COLO829 (cell line): ENCODE measurements at places on chromosomes 7 and 10.

DNA sequence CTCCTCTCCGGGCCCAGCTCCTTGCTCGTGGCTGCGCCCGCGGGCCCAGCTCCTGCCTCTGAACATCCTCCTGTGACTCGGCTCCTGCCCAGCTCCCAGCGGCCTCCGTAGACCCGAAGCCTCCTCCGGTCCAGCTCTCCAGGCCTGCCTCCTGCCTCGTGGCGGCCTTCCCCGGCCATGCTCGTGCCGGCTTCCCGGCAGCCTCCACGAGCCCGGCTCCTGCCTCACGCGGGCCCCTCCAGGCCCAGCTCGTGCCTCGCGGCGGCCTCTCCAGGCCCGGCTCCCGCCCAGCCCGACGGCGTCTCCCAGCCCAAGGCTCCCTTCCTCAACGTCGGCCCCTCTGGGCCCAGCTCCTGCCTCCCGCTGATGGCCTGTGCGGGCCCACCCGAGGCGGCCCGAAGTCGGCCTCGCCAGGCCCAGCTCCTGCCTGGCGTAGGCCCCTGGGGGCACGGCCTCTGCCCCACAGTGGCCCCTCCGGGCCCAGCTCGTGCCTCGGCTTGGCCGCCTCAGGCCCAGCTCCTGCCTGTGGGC lies 16.9 kb upstream of the TMEM248 start:
- DNase-seq, result no peak

DNA sequence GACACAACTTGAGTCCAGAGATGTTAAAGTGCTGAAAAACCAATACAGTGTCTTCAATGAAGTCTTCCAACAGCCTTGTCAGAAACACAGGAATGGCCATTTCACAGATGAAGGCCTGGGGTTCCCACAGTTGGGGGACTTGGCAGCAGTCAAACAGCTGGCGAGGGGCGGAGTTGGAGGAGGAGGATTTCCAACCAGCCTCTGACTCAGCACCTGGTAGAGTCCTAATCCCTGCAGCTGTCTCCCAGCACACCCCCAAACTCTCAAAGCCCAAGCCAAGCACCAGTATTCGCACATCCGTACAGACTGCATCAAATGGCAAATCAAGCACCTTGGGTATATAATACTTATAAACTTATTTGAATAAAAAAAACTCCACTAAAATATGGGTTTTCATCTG lies 28.0 kb downstream of the CTBP2 start:
- DNase-seq, result no peak

- DNase-seq, result no peak
Measured at GRCh38 chr7:135501402-135501801, 8.5 kb downstream of the CNOT4 start.

DNA sequence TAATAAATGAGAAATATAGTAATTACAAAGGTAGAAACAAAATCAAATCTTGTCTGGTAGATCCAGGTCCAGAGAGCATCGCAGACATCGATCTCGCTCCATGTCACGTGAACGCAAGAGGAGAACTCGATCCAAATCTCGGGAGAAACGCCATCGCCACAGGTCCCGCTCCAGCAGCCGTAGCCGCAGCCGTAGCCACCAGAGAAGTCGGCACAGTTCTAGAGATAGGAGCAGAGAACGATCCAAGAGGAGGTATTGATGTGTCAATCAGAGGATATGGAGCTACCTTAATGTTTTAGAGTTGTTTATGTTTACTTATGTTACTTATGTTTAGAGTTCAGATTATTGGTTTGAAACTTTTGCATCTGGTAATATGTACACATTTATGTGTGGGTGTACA lies 57.8 kb downstream of the LUC7L2 start:
- DNase-seq, result no peak

GRCh38 chr7:96026611-96027010 lies 254.3 kb downstream of the DYNC1I1 start:
- no peak for DNase-seq

DNA sequence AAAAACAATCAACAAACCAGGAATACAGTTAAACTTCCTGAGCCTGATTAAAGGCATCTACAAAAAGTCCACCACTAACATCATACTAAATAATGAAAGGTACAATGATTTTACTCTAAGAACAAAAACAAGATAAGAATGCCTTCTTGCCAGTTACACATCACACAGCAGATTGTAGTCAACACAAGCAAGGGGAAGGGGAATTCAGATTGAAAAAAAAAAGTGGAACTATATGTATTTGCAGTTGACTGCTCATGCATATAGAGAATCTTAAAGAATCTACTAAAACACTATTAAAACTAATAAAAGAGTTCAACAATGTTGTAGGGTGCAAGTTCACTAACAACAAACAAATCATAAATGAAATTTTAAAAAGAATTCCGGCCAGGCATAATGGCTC lies 28.5 kb downstream of the ZNF33B start:
- no peak for DNase-seq

DNA sequence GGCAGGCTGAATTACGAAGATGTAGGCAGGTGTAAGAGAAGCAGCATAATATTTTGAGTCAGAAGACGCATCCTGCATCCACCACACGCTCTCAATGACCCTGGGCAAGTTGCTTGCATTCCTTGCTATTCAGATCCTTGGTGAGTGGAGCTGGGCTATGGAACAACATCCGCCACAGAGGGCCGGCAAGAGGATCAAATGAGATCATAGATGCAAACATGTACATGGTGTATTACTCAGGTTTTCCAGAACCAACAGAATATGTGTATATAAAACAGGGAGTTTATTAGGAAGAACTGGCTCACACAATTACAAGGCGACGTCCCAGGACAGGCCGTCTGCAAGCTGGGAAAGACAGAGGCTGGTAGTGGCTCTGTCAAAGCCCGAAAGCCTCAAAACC lies 51.5 kb downstream of the ADAM12 start:
- DNase-seq, result no peak

GRCh38 chr10:108655057-108655456 lies 1268.3 kb downstream of the XPNPEP1 start:
- no peak for DNase-seq
